ENCODE measurements at places on chromosomes 5 and 9.

DNA sequence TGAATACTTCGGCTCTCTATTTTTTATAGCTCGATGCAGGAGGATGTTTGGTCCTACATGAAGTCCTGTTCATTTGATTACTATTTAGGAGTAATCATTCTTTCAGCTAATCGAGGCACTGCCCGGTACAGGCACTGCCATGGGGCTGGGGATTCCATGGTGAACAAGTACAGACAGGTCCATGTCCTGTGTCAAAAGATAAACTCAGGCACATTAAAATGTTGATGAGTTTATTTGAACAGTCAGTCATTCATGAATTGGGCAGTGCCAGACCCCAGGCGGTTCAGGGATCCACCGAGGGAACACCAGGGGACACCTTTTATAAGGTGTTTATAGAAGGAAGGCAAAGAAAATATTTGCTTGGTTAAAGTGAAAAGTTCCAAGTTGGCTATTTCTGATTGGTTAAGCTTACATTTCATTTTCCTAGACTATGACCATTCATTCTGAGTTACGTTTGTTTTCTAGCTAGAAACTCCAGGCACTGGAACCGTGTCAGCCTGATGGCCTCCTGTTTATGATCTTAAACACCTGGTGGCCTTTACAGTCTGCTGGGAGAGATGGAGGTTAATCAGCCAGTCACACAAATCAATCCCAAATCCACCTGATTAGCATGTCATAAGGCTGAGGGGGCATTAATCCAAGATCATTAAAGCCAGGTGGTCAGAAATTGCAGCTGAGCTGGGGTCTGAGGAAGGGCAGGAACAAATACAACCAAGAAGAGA, 47.0 kb upstream of the TDRD7 start:
- no peak for DNase-seq

- DNase-seq = no peak
Measured at GRCh38 chr5:101012880-101013279, 109.8 kb upstream of the ST8SIA4 start.

DNA sequence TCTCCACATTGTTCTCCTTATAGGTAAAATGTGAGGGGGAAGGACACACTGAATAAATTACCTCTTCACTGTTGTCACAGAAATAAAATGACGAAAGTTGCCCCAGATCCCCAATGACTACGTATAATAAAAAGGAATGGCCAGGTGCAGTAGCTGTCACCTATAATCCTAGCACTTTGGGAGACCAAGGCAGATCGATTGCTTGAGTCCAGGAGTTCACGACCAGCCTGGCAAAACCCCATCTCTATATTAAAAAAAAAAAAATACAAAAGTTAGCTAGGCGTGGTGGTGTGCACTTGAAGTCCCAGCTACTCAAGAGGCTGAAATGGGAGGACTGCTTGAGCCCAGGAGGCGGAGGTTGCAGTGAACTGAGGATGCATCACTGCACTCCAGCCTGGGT, 82.2 kb upstream of the APC start:
- no peak for DNase-seq

- no peak for DNase-seq
Measured at GRCh38 chr5:176778921-176779465, 31.4 kb upstream of the UNC5A start.

- DNase-seq = no peak
Measured at GRCh38 chr9:95509851-95510708, 6.7 kb downstream of the PTCH1 start.

DNA sequence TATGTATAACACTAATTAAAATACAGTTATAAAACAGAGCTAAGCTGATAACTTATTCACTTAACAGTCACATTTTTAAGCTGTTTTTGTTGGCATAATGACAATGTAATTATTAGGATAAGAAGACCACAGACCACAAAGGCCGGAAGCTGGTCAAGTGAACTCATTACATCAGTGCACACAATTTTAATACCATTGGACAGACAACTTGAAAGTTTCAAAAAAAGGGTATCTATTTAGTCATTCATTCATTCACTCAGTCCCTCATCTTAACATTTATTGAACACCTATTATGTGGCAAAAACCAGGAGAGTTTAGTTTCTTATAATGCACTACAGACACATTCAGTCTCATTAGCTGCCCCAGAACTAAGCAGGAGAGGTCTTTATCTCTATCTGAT, 11.6 kb downstream of the ERP44 start:
- DNase-seq = no peak

GRCh38 chr5:53416144-53416738, 64.2 kb upstream of the FST start:
- no peak for DNase-seq

- DNase-seq = no peak
Measured at GRCh38 chr9:73537561-73537960, 385.9 kb downstream of the ANXA1 start.

- DNase-seq = no peak
Measured at GRCh38 chr5:38757451-38758245, 88.2 kb upstream of the OSMR start.

GRCh38 chr5:140509898-140510297, 37.6 kb upstream of the EIF4EBP3 start:
- no peak for DNase-seq

DNA sequence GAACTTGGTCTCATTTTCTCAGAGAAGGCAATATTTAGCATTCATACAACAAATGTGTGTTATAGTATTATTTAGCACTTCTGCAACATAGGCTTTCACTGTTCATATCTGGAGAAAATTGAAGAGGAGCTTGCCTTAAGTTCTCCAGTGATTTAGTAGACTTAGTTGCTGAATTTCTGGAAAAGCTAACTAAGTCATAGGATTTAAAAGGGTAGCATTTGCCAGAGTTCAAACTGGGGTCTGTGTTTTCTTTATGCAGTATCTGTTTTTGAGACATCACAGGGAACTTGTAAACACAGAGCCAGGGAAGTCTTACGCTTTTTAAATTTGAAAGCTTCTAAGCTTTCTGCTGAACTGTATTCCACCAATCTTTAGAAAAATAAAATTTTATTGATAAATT, 8.7 kb upstream of the PCSK5 start:
- no peak for DNase-seq

DNA sequence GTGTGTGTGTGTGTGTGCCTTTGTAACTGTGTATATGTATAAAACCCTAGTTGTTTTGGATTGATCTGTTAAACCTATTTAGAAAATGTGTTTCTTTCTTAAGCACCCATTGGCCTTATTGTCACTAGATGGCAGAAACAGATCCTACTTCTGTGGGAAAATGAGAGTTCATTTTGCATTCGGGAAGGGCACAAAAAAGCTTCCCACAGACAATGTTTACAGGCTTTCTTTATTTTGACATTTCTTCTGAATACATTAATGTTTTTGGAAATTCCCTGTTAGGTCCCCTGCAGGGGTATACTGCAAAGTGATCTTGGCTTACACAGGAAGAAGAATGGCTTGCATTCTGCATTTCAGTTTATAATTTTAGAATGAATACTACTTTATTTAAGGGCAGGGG, 481.8 kb upstream of the ARRDC3 start:
- DNase-seq = no peak

DNA sequence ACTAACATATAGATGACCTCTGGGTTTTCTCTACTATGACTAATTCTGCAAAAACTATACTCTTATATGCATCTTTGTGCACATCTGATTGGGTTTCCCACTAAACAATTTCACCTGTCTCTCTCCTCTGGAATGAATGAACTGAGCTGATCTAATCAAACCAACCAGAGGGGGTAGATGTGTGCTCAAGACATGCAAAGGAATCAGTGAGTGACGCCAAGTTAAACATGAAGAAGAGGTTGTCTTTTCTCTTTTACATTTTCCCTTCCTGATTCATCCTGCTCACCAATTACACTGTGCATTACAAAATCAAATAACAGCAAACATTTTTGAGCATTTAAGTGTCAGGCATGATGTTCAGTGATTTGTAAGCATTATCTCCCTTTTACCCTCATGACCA, 29.6 kb upstream of the GRXCR2 start:
- no peak for DNase-seq

- DNase-seq = no peak
Measured at GRCh38 chr9:87267251-87268070, 230.2 kb upstream of the DAPK1 start.

DNA sequence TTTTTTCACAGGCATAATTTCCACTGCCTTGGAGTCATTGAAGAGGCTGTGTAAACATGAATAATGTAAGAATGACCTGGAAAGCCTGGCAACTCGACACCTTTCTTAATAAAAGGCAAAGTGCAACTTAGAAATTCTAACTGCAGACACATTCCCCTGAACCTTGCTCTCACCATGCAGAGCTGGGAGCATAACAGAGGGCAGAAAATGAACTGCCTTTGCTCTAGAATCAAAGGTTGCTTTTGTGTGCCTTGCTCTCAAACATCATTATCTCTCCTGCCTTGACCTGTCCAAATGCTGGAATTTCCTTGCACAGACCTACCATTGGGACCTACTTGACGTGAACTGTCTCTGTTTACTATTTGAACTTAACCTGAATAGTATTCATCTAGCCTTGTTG, 462.0 kb upstream of the ZNF462 start:
- no peak for DNase-seq

DNA sequence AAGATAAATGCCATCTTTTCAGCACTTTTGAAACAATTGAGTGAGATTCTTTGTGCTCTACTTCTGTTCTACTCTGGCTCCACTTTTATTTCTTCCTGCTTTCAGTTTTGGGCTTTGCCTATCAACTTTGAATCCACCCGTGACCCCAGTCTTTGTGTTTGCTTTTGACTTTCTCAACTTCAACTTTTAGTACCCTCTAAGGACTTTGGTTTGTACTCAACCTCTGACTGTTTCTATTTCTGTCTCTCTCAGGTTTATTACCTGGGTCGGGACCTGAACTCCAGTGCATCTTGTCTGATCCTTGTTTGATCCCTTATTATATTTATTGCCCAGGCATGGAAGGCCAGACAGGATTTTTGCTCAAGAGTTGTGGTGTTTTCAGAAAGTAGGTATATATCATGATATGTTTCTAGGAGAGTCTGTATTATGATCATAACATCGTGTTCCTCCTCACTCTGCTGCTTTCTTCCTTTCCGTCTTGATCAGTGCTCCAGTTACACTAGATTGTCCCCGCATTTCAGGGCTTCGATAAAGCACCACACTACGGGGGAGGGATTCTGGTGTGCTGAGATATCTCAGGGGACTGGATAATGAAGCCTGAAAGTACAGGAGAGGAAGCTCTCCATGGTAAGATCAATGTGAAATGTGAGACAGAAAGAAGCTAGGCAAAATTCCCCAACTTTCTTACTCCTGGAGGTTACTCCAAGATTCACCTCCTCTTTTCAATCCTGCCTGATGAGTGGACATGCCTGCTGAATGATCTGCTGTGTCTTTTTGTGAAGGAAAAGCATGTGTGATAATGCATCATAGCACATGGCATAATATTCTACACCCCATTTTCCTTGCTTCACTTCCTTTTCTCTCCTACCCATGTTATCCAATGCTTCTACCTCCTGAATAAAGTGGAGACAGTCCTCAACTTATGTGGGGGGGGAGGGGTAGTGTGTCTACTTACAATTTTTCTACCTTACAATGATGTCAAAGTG, 155.5 kb upstream of the GRIN3A start:
- no peak for DNase-seq

GRCh38 chr5:151275803-151276202, 22.8 kb downstream of the GM2A start:
- DNase-seq = no peak

DNA sequence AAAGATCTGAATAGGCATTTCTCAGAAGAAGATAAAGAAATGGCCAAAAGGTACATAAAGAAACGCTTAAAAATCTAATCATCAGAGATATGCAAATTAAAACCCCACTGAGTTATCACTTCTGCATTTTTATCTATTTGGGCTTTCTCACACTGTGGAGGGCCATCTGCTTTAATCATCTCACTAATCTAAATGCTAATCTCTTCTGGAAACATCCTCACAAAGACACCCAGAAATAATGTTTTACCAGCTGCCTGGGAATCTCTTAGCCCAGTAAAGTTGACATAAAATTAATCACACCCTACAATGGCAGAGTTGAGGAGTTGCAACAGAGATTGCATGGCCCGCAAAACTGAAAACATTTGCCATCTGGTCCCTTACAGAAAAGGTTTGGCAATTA, 407.9 kb upstream of the CYLC2 start:
- no peak for DNase-seq

DNA sequence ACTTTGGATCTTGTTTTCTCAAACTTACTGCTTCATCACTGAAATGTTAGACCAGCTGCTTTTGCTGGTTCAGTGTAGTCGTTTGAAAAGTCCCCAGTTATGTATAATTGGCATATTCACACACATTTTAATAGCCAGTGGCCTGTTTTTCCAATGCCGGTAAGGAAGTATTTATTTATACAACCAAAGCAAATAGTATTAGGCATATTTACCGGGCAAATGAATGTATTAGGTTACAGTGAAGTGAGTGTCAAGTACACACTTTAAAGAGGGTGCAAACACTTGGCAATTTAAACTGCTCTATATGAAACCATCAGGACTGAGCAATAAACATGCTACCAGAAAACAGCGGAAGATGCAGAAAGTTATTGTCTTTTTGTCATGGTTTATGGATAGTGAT, 242.9 kb downstream of the MCTP1 start:
- no peak for DNase-seq

GRCh38 chr5:50300878-50301277, 140.2 kb downstream of the EMB start:
- DNase-seq = no peak

All from AG04450 (cell line).